ENCODE measurements at places on chromosomes 2 and 18.
A peak's percentile ranks its signal among the peaks of the same experiment; 100 is the strongest.

DNA sequence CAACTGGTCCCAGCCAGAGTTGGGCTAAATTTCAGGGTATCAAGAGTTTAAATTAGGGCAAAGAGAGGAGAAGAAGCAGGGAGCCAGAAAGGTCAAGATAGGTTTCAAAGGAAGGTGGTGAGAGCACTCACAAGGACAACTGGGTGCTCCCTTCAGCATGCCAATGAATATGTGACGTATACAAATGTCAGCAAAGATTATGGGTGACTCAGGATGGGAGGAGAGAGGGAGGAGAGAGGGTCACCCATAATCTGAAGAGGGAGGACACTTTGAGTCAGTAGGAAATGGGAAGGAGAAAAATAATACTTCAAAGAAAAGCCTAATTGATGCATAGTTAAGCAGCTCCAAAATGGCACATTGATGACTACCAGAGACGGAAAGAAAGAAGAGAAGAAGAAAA lies 53.1 kb upstream of the ABCA12 start:
- no peak for DNase-seq

DNA sequence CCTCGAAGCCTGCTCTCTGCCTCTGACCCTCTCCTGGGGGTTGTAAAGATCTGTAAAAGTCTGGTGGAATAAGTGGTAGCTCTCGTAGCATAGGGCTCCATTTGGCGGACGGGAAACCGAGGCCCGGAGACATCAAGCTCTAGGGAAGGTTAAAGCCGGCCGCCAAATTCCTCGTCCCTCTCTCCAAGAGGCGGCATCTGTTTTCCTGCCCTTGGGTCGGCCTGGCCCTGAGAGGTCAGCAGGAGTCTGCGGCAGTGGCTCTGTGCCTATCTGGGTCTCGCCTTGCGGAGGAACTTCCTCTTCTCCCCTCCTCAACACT lies 72.4 kb downstream of the TEX51 start:
- no peak for DNase-seq

DNA sequence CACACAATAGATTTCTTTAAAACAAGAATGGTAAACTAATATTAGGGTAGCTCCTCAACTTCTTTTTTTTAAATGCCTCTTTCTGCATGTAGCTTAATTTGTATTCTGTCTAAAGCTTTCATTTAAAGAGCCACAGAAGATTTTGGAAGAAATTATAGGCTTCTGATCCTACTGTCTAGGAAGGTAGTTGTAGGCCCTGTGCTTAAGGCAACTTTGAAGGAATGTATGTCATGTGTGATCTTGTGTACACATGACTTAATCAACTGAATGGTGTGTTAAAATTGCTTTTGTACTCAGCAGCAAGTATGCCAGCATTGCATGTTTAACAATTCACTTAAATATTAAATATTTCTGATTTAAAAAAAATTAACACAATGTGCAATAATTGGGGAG lies 51.5 kb upstream of the LYPD6 start:
- no peak for DNase-seq

GRCh38 chr2:11379558-11379957 lies 35.1 kb upstream of the ROCK2 start:
- DNase-seq, result no peak

DNA sequence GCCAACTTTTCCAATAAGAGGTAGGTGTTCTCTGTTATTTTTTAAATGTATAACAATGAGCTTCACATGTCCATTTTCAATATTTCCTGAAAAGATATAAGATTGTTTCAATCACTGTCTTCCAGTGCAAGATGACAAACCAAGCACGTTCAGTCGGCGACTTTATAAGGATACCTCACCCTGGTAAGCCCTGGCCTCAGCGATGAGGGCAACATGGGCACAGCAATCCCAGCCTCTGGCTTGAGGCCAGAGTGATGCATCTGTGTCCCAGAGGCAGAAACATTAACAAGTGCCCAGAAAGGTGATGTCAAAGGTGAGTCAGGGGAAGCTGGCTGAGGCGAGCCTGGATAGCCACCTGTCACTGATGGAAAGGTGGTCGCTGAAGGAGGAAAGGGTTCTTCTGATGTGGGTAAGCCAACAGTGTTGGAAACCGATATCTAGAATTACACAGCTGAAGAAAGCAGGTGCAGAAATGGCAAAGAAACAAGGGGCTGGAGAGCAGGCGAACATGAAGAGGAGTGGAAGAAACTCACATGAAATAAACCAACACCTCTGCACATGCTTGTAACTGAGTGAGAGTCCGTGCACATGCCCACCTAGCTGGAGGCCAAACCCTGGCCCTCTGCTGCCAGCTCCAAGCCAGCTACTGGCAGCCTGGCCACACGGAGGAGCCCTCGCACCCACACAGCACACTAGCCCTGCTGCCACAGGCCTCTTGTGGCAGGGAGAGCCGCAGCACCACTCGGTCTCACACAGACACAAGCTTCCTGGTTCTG lies 65.5 kb downstream of the FBXO15 start:
- DNase-seq, result peak; percentile 78

- no peak for DNase-seq
These were observed 170.9 kb upstream of the SESTD1 start for GRCh38 chr2:179435566-179435965.

- no peak for DNase-seq
These were observed 41.3 kb downstream of the BCL2L11 start for GRCh38 chr2:111161971-111162370.

GRCh38 chr2:237282568-237283128 lies 131.3 kb downstream of the COL6A3 start:
- no peak for DNase-seq

GRCh38 chr18:45838302-45839070 lies 13.0 kb downstream of the SIGLEC15 start:
- no peak for DNase-seq

DNA sequence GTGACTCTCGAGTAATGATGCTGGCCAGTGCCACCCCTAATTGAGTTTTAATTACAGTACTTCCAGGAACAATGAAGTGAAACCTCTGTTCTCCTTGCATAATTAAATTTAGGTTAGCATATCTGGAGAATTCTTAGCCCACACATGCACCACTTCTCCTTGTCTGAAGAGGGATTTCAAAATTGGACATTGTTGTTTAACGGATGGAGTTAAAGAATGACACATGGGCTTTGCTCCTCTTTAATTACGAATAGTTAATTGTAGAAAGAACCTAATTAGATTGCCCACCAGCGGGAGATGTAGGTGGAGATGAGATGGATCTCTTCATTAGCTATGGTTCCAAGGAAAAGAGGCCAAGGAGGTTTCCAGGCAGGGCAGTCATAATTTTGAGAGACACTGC lies 33.1 kb upstream of the EN1 start:
- no peak for DNase-seq

GRCh38 chr18:79792096-79792987 lies 5.4 kb upstream of the KCNG2 start:
- DNase-seq, result peak; percentile 27

GRCh38 chr2:6081955-6082624 lies 389.9 kb downstream of the SOX11 start:
- DNase-seq, result no peak

- peak; percentile 60 for DNase-seq
These were observed 47.1 kb upstream of the SELENOI start for GRCh38 chr2:26298638-26299393.

DNA sequence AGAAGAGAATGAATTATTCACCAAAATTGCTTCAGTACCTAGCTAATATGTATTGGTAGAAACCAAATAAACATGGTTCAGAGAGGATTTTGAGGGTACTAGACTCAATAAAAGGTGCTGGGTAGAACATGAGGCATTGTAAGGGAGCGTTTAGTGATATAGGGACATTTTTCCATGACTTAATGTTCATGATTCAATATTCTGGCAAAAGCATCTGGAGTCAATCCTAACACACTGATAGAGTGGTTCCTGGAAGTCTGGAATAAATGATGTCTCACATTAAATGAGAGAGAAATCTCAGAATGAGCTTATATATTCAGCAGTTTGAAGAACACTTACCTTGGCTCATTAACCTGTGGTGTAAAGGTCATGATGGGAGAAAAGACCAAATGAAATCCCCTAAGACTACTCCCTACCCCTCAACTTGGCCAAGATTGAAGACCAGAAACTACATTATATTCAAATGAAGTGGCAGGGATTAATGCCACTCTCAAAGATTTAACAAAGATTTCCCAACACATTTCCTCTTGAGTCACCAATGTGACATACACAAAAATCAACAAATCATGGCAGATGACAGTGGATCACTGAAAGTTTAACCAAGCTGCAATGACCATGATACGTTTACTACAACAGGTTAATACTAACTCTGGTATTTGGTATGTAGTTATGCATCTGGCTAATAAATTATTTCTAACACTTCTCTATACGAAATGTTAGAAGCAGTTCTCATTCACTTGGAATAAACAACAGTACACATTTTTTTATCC lies 309.5 kb downstream of the SATB2 start:
- DNase-seq, result no peak

DNA sequence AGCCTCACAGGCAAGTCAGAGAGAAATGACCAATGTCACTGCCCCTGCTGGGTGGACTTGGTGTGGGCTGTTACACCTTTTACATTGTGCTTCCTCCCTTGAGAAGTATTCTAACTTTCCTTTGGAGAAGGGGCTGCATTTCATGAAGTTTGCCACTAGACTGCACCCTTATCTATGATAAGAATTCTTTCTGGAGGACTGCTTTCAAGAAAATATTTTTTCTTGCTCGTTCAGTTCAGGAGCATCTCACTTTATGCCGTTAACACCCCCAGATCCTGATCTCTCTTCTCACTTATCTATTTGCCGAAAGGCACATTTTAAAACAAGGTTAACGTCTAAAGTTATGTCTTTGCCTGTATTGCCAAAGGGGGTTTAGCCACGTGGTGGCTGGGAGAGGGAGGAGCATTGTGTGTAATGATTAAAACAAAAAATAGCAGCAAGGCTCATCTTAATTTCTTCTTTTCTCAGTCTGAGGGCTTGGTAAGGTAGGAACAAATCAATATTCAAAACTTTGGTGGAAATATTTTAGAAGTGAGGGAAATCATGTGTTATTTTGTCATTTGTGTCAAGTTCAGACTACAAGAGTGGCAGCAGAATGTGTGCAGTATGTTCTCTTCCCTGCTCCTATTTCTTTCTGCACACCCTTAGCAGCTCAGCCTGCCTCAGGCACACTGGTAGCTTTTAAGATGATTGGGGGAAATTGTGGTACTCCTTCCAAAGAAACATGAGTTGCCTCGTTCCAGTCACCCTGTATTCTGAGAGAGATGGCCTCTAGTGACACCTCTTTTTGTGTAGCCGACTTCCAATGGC lies 1.6 kb upstream of the IGFBP5 start:
- peak; percentile 59 for DNase-seq

- DNase-seq, result peak; percentile 37
These were observed 641.6 kb downstream of the SUCLG1 start for GRCh38 chr2:83817511-83817910.

DNA sequence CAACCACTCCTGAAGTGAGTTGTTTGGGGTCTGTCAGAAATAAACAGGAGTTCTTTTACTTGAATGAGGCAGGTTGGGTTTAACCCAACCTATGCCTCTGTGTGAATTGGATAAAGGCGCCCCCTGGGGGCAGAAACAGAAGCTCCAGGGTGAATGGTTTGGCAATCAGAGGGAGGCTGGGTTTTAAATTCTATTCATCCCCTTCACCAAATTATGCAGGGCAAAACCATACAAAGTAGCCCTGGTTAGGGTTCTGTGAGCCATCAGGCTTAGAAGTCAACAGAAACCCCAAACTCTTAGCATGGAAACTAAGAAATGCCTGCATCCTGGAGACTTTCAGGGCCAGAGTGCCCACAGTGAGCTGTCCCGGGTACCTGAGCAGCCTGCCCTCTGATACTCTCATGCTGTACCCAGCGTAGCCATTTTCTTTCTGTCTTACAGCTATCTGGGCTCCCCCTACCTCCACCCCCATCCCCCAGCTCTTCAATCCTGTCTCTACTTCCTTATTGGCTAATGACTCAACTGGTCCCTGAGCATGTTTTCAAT lies 241.5 kb downstream of the ICOS start:
- DNase-seq, result peak; percentile 46

- no peak for DNase-seq
These were observed 22.8 kb upstream of the RUFY4 start for GRCh38 chr2:218046238-218046637.

- no peak for DNase-seq
These were observed 338.7 kb downstream of the CDH2 start for GRCh38 chr18:27838225-27838624.

- DNase-seq, result no peak
These were observed 179.5 kb downstream of the EIPR1 start for GRCh38 chr2:3198119-3198518.

GRCh38 chr2:71784734-71785511 lies 331.6 kb downstream of the DYSF start:
- no peak for DNase-seq

DNA sequence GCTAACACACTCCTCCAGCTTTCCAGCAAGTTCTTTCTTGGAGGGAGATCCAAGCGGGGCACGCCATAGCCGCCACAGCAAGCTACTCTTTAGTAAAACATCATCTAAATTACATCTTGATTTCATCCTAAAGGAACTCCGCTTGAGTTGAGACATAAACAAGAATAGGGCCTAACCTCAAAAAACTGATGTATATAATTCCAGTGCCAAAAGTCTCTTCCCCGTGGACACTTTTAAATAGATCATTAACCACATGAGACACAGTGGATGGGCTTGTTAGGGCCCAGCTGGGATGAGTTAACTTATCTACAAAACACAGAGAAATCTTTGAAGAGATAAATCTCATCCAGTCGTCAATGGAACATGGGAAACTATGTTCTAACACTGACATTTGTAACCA lies 20.8 kb upstream of the MLPH start:
- no peak for DNase-seq

GRCh38 chr2:38091760-38092159 lies 15.8 kb upstream of the CYP1B1 start:
- DNase-seq, result no peak

DNA sequence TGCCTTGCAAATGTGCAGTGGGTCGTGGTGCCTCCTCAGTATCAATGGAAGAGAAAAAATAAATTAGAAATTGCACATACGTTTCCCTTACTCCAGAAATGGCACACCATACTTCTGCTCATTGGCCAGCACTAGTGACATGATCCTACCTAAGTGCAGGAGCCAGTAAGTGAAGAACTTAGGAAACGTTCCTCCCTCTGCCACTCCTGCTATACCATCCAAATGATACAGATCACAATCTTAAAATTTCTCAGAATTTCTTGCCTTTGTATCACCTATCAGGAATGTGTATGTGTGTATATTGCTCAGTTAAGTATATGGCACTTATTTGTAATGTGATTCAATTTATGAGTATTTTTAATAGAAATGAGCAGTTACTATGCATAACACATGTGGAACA lies 237.0 kb upstream of the UBE2E3 start:
- DNase-seq, result no peak

DNA sequence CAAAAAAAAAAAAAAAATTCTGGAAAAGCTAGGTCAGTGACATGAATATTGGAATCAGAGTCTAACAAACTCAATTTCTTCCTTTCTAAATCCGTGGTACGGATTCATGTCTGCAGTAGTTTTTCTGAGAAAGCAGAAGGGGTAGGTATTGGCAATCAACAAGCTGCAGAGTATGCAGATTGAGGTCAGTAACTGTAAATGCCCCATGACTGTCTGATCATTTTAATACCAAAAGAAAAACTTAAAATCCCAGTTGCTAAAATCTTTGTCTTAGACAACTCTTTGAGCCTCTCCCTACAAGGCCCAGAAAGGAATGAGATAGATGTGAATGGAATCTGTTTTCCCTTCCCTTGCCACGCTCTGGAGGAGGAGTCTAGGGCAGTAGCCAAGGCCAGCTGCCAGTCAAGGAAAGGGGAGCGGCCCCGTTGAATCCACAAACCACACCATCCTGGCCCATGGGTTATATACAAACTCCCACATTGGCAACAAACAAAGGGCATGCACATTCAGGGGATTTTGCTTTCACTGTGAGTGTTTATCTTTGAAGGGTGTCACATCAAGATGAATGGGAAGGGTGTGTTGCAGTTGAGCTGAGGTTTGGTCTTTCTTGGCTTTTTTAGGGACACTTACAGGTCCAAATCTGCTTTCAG lies 6.1 kb upstream of the CASP8 start:
- peak; percentile 35 for DNase-seq

All from hematopoietic multipotent progenitor cell (in vitro differentiated cells).